ENCODE measurements at places on chromosomes 7 and 10.

- peaks cover 44% of the 10 kb centered on the region for H3K27me3 ChIP-seq
- DNase-seq = peak; percentile 25
- no peaks in the 10 kb centered on the region for H3K36me3 ChIP-seq
- peak overlapping the region; percentile 15 for H3K27ac ChIP-seq
- H3K4me3 ChIP-seq = peak overlapping the region; percentile 86
- H3K4me1 ChIP-seq = peaks cover 63% of the 10 kb centered on the region
These were observed 3.0 kb upstream of the FGF8 start for GRCh38 chr10:101778781-101779543.

- peak overlapping the region; percentile 100 for H3K4me3 ChIP-seq
- peak overlapping the region; percentile 97 for H3K27ac ChIP-seq
- H3K36me3 ChIP-seq = peaks cover 10% of the 10 kb centered on the region
These were observed 860 bp downstream of the ZEB1 start for GRCh38 chr10:31319602-31320549.

DNA sequence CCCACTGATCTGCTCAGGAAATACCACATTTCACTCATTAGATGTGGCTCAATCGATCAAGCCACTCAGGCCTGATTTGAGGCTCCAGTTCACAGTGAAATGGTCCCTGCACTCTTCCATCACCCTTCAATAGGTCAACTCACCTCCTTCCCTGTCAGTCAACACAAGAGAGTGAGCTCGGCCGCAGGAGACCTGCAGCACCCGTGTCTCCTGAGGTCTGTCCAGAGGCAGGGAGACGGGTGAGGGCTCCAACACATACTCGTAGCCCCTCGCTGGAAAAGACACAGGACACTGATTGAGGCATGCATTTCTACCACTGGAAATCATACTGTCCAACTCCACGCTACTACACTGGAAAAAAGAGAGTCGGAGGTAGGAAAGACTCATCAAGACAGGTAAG, 7.1 kb downstream of the RCC1L start:
- peaks cover 20% of the 10 kb centered on the region for H3K36me3 ChIP-seq
- H3K4me1 ChIP-seq = no peaks in the 10 kb centered on the region
- no peaks in the 10 kb centered on the region for H3K27me3 ChIP-seq
- H3K27ac ChIP-seq = no peak overlapping the region
- no peak for DNase-seq
- H3K4me3 ChIP-seq = peak overlapping the region; percentile 18

GRCh38 chr7:103851357-103851756, 138.1 kb downstream of the RELN start:
- H3K4me1 ChIP-seq = no peaks in the 10 kb centered on the region
- no peaks in the 10 kb centered on the region for H3K36me3 ChIP-seq
- H3K27me3 ChIP-seq = peaks cover 5% of the 10 kb centered on the region
- no peak overlapping the region for H3K27ac ChIP-seq

- no peaks in the 10 kb centered on the region for H3K4me1 ChIP-seq
- no peak for DNase-seq
- H3K4me3 ChIP-seq = no peak overlapping the region
- no peaks in the 10 kb centered on the region for H3K36me3 ChIP-seq
- H3K27me3 ChIP-seq = peaks cover 29% of the 10 kb centered on the region
These were observed 72.7 kb downstream of the CFAP46 start for GRCh38 chr10:132869621-132870020.

DNA sequence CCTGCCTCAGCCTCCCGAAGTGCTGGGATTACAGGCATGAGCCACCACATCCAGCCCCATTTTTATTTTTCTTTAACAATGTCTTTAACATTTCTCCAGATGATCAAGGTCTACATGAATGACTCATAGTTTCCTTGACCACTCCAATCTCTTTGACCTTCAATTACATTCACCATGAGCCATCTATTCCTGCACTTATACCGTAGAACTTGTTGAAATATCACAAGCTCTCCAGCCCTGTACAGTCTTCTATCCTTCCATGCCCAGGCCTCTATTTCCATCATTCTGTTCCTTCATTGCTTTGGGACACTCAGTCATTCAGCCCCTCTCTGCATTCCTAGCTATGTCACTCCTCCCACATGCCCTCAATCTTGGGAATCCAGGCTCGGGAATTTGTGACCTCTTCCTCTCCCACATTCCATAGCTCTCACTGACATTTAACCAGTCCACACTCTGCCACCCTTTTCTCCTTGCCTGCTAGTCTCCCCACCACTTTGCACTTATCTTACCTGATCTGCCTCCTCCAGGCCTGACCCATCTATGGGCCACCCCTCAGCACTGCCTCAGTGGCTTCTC, 151.8 kb upstream of the STK17A start:
- H3K4me3 ChIP-seq = no peak overlapping the region
- H3K4me1 ChIP-seq = no peaks in the 10 kb centered on the region
- peaks cover 11% of the 10 kb centered on the region for H3K27me3 ChIP-seq
- H3K27ac ChIP-seq = no peak overlapping the region

DNA sequence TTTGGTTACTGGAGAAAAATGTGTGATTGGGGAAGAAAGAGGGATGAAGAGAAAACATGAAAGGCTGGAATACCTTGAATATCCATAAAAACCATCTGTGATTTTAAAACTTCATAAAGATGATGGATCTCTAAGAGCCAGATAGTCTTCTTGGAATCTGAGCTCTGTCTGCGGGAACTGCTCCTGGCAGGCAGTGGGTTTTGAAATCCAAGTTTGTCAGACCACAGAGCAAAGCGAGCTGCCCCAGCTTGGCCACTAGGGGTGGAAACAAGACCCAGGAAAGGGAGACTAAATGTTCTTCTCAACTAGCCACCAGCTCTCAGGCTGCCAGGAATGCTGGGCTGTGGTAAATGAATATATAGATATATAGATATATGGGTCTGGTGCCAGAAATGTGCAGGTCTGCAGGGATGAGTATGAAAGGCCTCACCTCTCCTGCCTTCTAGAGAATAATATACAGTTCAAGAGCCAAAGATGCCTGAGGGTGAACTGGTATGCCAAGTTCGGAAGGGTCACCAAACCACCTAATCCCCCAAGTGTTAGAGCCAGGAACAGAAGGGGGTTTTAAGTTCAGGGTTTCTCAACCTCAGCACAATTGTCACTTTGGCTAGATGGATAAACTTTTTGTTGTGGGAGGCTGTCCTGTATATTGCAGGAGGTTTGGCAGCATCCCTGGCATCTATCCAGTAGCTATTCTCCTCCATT, 208.8 kb downstream of the KCNMA1 start:
- H3K4me1 ChIP-seq = no peaks in the 10 kb centered on the region
- H3K27ac ChIP-seq = no peak overlapping the region
- no peak overlapping the region for H3K4me3 ChIP-seq
- no peak for DNase-seq
- H3K36me3 ChIP-seq = no peaks in the 10 kb centered on the region
- H3K27me3 ChIP-seq = peaks cover 11% of the 10 kb centered on the region

- peak overlapping the region; percentile 26 for H3K27ac ChIP-seq
- peak overlapping the region; percentile 86 for H3K4me3 ChIP-seq
- no peaks in the 10 kb centered on the region for H3K36me3 ChIP-seq
- H3K4me1 ChIP-seq = peaks cover 20% of the 10 kb centered on the region
- no peak for DNase-seq
- no peaks in the 10 kb centered on the region for H3K27me3 ChIP-seq
These were observed 474 bp upstream of the NSMCE4A start for GRCh38 chr10:121975295-121976086.

- no peak overlapping the region for H3K4me3 ChIP-seq
- H3K27ac ChIP-seq = no peak overlapping the region
- H3K36me3 ChIP-seq = no peaks in the 10 kb centered on the region
These were observed 19.6 kb upstream of the RET start for GRCh38 chr10:43057231-43057711.

Data from naive B cell (primary cell).